Inflammatory macrophage treated with lipopolysaccharide for 4 hours (primary cell): ENCODE measurements at places on chromosomes 16 and 17.

- DNase-seq: no peak
These were observed 42.1 kb upstream of the MLYCD start for GRCh38 chr16:83856792-83857191.

GRCh38 chr16:64321066-64321465, 800.8 kb downstream of the CDH11 start:
- DNase-seq: no peak

DNA sequence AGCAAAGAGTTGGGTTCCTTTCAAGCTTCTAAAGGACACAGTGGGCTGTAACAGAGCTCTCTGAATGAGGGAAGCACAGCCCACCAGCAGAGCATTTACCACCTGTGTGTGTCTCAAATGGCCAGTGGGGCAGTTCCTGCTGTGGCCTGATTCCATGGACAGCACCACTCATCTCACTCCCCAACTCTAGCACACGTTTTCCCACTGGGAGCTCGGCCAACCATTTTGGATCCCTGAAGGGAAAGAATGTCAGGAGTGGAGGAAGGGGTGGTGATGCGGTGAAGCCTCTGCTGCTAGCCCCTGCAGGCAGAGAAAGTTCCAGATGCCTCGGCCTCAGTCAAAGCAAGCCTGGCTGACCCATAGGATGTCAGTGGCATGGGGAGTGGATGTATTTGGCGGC, 86.6 kb downstream of the PLXDC1 start:
- no peak for DNase-seq

GRCh38 chr17:80036715-80037477, 454 bp downstream of the CCDC40 start:
- DNase-seq: peak; percentile 2

DNA sequence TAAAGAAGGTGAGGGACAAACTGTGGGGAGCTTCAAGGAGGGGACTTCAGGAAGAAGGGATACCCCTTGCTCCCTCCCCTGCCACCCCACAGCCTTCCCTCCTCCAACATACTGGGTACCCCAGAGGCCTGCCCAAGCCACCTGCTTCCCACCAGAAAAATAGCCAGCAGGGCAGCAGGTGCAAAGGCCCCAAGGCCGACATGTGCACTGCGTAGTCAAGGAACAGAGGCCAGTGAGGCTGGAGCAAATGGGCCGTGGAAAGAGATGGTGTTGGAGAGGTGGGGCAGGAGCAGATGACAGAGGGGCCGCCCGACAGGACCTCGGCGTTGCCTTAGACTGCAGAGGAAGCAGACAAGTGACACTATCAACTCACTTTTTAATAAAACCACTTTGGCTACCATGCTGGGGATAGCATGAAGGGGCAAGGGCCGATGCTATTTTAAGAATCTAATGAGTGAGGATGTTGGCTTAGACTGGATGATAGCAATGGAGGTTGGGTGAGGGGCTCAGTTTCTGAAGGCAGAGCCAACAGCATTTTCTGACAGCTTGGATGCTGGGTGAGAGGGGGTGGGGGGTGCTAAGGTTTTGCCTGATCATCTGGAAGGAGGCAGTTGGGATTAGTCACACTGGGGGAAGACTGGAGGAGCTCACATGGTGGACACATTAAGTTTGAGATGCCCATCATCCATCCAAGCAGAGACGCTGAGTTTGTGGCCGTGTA, 72.8 kb upstream of the TOB1 start:
- no peak for DNase-seq

- DNase-seq: no peak
These were observed 81.8 kb downstream of the AKAP1 start for GRCh38 chr17:57166803-57167202.

- no peak for DNase-seq
These were observed 8.1 kb upstream of the C1QL1 start for GRCh38 chr17:44976206-44976605.

- no peak for DNase-seq
These were observed 144.6 kb downstream of the C16orf95 start for GRCh38 chr16:87172632-87173031.

GRCh38 chr16:88966986-88967829, 9.8 kb downstream of the CBFA2T3 start:
- DNase-seq: no peak

DNA sequence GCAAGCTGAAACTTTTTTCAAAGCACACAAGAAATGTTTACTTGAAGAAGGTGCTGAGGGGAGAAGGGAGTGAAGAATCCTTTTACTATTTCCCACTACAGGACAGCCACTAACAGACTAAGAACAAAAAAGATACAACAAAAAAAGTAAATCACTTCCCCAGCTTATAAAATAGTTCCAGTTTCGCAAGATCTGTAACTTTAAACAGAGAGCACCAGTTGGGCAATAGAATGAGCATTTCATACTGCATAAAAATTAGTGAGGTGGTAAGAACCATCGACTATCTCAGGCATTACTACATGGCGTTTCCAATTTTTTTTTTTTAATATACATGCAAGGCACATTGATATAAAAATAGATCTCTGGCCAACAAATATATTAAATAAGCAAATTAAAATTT, 11.1 kb downstream of the CRYBA1 start:
- DNase-seq: peak; percentile 87

DNA sequence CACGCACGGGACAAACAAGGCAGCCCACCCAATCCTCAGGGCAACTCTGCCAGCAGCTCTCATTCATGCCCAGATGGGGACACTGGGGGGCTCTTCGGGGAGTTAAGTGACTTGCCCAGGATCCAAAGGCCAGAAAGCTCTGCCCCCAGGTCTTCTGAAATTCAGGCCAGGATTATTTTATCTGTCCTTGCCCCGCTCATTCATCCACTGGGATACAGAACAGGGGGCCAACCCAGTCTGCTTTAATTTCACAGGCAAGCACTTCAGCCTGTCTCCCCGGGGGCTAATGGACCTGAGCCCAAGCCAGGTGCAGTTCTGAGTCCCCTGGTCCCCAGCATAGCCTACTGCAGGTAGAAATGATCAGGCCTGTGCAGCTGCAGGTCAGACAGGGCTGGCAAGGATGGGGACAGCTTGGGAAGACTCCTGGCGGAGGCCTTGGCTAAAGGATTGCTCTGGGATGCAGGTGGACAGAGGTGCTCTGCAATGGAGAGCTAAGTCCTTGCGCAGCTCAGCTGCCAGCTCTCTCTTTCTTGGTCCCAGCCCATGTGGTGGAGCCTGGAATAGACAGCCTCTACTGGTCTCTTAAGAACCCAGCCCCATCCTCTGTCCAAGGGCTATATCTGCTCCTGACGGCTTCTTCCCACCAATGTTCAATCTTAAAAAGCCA, 766 bp upstream of the B3GNT9 start:
- DNase-seq: no peak

- peak; percentile 36 for DNase-seq
These were observed 28.3 kb downstream of the VPS35L start for GRCh38 chr16:19583665-19584300.

- no peak for DNase-seq
These were observed 180.5 kb downstream of the CDH13 start for GRCh38 chr16:82807311-82807710.

DNA sequence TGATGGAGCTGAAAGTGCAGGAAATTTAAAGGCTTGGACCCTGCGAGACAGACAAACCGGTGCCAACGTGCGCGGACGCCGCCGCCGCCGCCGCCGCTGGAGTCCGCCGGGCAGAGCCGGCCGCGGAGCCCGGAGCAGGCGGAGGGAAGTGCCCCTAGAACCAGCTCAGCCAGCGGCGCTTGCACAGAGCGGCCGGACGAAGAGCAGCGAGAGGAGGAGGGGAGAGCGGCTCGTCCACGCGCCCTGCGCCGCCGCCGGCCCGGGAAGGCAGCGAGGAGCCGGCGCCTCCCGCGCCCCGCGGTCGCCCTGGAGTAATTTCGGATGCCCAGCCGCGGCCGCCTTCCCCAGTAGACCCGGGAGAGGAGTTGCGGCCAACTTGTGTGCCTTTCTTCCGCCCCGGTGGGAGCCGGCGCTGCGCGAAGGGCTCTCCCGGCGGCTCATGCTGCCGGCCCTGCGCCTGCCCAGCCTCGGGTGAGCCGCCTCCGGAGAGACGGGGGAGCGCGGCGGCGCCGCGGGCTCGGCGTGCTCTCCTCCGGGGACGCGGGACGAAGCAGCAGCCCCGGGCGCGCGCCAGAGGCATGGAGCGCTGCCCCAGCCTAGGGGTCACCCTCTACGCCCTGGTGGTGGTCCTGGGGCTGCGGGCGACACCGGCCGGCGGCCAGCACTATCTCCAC, at the start of gene NOG:
Gene NOG, plus strand, starts transcription at position 54 of the 674 bp plus-strand sequence. Its CDS starts 525 bp downstream, at position 579.
- DNase-seq: peak; percentile 66

- no peak for DNase-seq
These were observed 759 bp upstream of the PAM16 start for GRCh38 chr16:4351880-4352279.

DNA sequence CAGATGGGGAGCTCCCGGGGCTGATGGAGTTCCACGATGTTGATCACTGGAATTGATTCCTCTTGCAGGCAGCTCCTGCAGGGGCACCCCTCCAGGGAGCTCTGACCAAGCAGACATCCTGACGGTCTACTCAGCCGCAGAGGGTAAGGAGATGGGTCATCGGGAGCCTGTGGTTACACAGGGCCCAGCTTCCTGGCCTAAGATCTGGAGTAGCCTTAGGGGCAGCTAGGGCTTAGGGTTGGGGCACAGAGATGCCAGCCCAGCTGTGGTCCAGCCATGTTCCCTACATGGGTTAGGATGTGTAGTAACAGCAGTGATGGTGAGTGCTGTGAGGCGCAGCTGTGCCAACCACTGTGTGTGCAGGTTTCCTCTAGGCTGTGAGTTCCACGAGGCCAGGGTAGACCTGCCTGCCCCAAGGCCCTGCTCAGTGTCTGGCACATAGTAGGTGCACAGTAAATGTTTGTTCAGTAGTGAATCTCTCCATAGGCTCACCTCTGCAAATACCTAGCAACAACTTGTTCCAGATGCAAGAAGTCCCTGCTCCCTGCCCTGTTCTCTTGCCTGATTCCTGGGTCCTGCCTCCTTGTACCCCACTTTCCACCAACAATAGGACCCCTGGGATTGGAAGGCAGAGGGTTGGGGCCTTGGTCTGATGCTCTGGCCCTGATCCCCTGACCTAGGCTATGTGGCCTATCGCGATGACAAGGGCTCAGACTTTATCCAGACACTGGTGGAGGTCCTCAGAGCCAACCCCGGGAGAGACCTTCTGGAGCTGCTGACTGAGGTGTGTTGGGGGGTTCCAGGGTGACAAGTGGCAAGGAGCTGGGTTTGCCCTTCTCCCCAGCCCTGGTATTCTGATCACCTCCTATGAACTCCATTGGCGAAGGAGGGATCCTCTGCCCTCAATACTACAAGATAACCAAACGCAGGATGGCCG, 13.7 kb downstream of the ZNF213 start:
- no peak for DNase-seq

GRCh38 chr17:10003705-10004104, 98.6 kb upstream of the RCVRN start:
- DNase-seq: no peak

DNA sequence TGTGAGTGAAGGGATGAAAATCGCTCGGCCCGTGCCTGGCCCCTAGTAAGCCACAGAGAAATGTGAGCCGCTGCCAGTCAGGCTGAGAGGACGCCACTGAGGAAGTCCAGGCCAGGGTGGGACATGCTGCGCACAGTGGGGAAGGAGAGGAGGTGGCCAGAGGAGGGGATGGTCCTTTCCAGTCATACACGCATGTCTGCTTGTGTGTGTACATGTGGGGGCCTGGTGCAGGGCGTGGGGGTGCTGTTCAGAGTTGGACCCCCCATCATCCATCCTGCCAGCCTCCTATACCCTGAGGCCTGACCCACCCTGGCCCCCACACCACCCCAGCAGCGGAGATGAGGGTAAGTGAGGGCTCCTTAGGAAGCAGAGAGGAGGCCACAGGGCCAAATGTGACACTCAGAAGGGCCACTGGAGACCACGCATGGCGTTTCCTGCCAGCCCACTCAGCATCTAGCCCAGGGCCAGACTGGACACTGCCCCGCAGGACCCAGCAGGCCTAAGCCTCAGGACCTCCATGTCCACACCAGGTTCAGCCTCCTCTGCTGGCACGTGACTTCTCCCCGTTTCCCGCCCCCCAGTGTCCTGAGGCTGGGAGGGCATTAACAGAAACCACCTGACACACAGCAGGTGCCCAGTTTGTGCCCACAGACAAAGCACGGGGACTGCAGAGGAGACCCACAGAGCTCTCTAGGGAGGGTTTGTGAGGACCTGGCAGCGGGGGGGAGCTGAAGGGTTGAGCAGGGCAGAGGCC, 7.0 kb downstream of the DOC2A start:
- DNase-seq: no peak

- no peak for DNase-seq
These were observed 27.2 kb upstream of the ITGAX start for GRCh38 chr16:31327646-31328225.

DNA sequence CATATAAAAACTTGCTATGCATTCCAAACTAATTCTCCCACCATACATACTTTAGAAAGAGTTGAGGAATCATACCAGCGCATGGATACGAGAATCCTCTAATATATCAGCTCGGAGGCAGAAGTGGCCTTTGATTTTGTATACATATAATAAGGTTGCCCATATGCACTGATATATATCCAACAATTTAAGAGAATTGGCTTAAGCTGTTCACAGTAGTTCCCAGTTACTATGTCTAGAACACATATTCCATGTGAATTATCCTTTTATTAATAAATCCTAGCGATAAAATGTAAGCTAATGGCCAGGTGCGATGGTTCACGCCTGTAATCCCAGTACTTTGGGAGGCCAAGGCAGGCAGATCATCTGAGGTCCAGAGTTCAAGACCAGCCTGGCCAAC, 19.3 kb upstream of the ERN1 start:
- DNase-seq: no peak

- no peak for DNase-seq
These were observed 108.3 kb downstream of the RBFOX1 start for GRCh38 chr16:7440886-7441400.

DNA sequence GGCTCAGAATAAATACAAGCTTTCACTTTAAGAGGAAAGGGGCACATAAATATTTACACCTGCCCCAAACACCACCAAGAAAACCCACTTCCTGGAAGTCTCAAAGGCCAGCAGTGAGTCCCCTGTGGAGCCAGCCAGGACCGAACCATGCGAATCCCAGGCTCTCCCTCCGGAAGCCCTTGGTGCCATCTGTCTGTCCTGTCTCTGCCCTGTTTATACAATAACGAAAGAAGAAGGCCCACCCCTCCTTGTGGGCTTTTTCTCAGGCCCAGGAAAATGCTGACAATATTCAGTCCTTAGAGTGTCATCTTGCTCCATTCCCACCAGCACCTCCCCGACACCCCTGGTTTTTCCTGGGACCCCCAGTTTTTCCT, 3.6 kb upstream of the SLC6A4 start:
- DNase-seq: no peak

DNA sequence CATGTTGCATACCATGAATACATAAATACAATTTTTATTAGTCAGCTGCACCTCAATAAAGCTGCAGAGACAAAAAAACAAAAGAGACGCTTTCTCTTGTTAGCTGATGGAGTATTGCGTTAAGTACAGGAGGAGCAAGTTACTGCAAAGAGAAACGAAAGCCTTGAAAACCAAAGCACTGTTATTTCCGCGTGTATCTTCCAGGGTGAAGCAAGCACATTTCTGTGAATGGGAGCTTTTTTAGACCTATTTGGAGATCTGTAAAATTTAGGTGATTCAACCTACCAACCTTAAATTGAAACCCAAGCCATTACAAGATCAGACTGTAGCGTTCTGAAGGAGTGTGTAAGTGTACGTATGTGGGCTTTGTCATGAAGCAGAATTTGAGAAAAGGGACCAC, 390.4 kb downstream of the SOX9 start:
- no peak for DNase-seq
